Testis (tissue), 5 donors: ENCODE measurements at places on chromosomes 4 and X.

- H3K27ac ChIP-seq, result no peak overlapping the region
- H3K27me3 ChIP-seq, result no peaks in the 10 kb centered on the region
- H3K4me3 ChIP-seq, result no peak overlapping the region
- no peaks in the 10 kb centered on the region for H3K36me3 ChIP-seq
- H3K4me1 ChIP-seq, result no peaks in the 10 kb centered on the region
- no peak for DNase-seq
These were observed 289.7 kb downstream of the DKK2 start for GRCh38 chr4:106746451-106746850.

DNA sequence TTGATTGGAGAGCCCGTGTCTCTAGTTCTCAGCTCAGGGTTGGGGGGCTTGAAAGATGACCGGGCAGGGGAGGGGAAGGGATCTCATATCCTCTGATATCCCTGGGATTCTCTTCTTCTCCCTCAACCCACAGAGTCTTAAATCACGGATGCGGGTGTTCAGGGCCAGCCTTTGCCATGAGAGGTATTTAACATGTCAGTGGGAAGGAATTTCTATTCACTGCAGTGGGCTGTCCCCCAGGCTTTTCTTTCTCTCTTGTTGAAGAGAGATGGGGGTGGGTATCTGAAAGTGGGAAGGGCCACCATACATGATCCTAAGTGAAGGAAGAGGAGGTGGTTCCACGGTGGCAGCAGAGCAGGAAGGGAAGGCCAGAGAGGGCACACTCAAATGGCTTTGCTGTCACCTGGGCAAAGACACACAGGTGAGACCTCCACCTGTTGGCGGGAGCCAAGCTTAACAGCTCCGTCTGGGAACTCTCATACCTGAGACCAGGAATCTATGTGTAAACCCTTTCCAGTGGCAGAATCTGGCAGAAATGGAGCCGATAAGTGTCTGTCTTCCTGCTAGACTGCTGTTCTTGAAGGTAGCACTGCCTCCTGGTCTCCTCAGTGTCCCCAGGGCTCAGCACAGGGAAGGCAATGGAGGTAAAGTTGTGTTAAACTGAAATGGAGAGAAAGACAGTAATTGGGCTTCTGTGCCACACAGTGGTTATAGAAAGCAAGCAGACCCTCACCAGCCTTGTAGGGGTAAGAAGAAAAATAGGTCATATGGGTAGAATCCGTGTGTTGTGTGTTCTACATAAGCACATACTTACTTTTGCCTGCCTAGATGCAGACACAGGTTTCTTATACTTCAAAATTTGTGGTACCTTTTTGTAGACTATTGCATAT is 49.4 kb downstream of the RHOH start:
- no peaks in the 10 kb centered on the region for H3K36me3 ChIP-seq
- no peak overlapping the region for H3K27ac ChIP-seq
- no peak overlapping the region for H3K4me3 ChIP-seq

DNA sequence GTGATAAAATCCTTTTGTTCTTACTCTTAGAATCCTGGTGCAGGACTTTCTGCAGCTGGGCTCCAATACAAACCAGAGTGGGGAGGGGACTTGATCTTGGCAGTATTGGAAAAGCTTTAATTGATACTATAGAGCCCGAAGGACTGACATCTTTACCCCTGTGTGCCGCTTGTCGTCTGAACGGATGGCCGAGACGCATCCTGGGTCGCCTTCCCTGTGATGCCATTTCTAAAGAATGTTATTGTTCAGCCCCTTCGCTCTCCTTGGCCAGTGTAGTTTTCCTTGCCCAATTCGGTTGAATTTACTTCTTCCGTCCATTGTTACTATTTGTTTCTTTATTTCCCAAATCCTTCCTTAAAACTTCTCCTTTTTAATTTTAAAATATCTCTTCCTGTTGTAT is 80.9 kb downstream of the CLDN34 start:
- H3K27me3 ChIP-seq, result no peaks in the 10 kb centered on the region
- no peak for DNase-seq
- no peak overlapping the region for H3K4me3 ChIP-seq
- H3K36me3 ChIP-seq, result no peaks in the 10 kb centered on the region
- H3K27ac ChIP-seq, result no peak overlapping the region

GRCh38 chr4:681736-682451 is 7.1 kb downstream of the SLC49A3 start:
- no peak for DNase-seq
- H3K4me1 ChIP-seq, result peaks cover 16% of the 10 kb centered on the region
- no peaks in the 10 kb centered on the region for H3K27me3 ChIP-seq
- H3K27ac ChIP-seq, result no peak overlapping the region
- no peaks in the 10 kb centered on the region for H3K36me3 ChIP-seq
- peak overlapping the region; percentile 43 for H3K4me3 ChIP-seq

DNA sequence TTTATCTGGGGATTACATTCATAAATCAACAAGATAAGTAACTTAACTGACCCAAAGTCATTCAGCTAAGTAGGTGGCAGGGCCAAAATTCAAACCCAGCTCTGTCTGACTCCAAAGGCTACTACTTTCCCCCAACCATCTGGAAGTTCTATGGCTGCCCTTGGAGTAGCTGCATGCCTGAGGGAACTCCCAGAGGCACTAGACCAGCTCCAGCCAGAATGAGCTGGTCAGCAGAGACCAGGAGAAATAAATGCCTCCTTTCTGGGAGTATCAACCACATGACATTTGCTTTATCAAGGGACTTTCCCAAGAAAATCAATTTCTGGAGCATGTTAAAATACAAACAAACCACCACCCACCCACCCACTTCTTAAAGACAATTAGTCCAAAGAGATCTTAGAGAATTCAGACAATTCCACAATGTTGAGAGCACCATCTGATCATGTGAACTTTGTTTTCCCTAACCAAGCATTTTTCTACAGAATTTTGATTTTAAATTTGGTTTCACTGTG is 180.5 kb downstream of the EFHC2 start:
- no peak overlapping the region for H3K4me3 ChIP-seq

GRCh38 chrX:74461384-74461783 is 40.1 kb downstream of the SLC16A2 start:
- H3K36me3 ChIP-seq, result no peaks in the 10 kb centered on the region
- DNase-seq, result peak; percentile 15
- no peaks in the 10 kb centered on the region for H3K27me3 ChIP-seq
- no peak overlapping the region for H3K27ac ChIP-seq
- no peak overlapping the region for H3K4me3 ChIP-seq

- no peaks in the 10 kb centered on the region for H3K4me1 ChIP-seq
- no peak overlapping the region for H3K4me3 ChIP-seq
- no peak for DNase-seq
- H3K27me3 ChIP-seq, result no peaks in the 10 kb centered on the region
- no peaks in the 10 kb centered on the region for H3K36me3 ChIP-seq
- no peak overlapping the region for H3K27ac ChIP-seq
These were observed 111.3 kb upstream of the PAQR3 start for GRCh38 chr4:79050541-79050880.

GRCh38 chr4:141009931-141010330 is 123.3 kb downstream of the RNF150 start:
- no peaks in the 10 kb centered on the region for H3K36me3 ChIP-seq
- no peaks in the 10 kb centered on the region for H3K27me3 ChIP-seq
- no peak overlapping the region for H3K4me3 ChIP-seq
- no peak for DNase-seq

DNA sequence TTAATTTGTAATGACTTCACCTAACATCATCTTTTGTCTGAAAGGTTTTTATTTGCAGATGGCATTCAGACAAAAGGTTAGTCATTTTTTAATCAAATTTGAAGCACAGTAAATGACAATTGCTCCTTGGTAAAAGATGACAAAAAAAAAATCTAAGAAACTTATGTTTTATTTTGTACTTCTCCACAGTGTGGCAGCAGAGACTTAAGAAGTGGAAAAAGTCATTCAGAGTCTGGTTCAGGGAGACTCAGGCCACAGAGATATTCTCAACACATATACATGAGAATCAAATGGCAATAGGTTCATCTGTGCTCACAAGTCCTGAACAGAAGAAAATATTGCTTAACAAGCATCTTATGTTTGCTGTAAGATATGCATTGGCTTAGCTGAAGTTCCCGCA is 436.2 kb downstream of the KCNIP4 start:
- H3K36me3 ChIP-seq, result no peaks in the 10 kb centered on the region
- peak; percentile 17 for DNase-seq
- H3K4me3 ChIP-seq, result no peak overlapping the region

- H3K36me3 ChIP-seq, result no peaks in the 10 kb centered on the region
- no peaks in the 10 kb centered on the region for H3K27me3 ChIP-seq
- no peak overlapping the region for H3K4me3 ChIP-seq
- H3K4me1 ChIP-seq, result no peaks in the 10 kb centered on the region
- no peak overlapping the region for H3K27ac ChIP-seq
- DNase-seq, result no peak
These were observed 3.2 kb downstream of the SLC9A7 start for GRCh38 chrX:46755671-46756070.

DNA sequence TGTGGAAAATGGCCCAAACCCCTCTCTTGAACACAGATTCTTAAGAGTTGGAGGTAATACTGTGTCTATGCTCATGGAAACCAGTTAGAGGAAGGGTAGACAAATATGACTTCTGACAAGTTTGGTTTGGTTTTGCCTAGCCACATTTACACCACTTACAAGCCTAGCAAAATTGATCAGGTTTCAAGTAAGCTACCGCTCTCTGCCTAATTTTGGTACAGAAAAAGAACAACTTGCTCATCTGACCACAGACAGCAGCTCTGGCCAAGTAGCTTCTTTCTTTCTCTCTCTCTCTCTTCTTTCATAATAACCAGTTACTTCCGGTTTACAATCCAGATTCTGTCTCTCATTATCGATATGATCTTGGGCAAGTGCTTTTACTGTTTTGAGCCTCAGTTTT is 260.0 kb downstream of the GLUD2 start:
- no peak overlapping the region for H3K4me3 ChIP-seq
- no peaks in the 10 kb centered on the region for H3K36me3 ChIP-seq
- no peaks in the 10 kb centered on the region for H3K27me3 ChIP-seq
- no peak for DNase-seq
- no peak overlapping the region for H3K27ac ChIP-seq

GRCh38 chr4:93828332-93828994 is at the start of gene ATOH1:
Gene ATOH1, plus strand, starts transcription at chr4:93828753. Its CDS starts 174 bp downstream, at chr4:93828927.
- no peaks in the 10 kb centered on the region for H3K27me3 ChIP-seq
- H3K4me3 ChIP-seq, result peak within 1 kb of the TSS; percentile 19
- no peak within 1 kb of the TSS for H3K27ac ChIP-seq
- DNase-seq, result peak; percentile 50

GRCh38 chr4:71268166-71268565 is 70.7 kb upstream of the SLC4A4 start:
- H3K27ac ChIP-seq, result no peak overlapping the region
- H3K36me3 ChIP-seq, result no peaks in the 10 kb centered on the region
- H3K27me3 ChIP-seq, result no peaks in the 10 kb centered on the region
- no peak for DNase-seq
- H3K4me3 ChIP-seq, result no peak overlapping the region
- H3K4me1 ChIP-seq, result no peaks in the 10 kb centered on the region

DNA sequence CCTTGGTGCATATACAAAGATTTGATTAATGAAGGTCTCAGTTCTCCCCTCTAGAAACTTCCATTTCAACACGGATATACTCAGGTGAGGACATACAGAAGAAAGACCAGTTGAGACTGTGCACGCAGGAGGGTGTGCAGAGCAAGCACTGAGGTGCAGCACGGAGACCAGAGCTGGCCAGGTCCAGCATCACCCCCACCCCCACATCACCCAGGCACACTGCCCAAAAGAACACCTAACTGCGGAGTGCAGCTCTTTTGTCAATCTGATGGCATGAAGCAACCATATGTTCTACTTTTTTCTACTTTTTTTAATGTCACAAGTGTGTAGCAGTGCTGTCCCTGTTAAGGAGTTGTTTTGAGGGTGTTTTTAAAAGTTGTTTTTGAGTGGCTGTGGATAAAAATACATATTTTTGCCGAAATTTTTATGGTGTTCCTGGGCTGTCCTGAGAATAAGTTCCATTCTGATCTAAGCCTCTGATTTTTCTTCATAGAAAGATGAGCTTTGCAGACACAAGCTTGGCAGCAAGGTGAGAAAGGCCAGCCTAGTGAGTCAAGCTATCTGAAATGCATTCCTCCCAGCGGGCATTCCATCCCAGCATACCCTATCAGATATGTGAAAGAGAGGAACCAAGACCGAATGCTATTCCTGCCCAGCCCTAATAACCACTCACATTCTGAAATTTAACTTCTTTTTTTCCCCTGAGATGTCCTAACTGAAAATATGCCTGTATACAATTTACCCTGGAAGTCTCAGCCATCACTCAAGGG is 173.7 kb downstream of the PTTG2 start:
- no peaks in the 10 kb centered on the region for H3K36me3 ChIP-seq
- no peak for DNase-seq
- H3K4me1 ChIP-seq, result peaks cover 7% of the 10 kb centered on the region

- H3K4me3 ChIP-seq, result no peak overlapping the region
- no peaks in the 10 kb centered on the region for H3K27me3 ChIP-seq
- DNase-seq, result no peak
- H3K36me3 ChIP-seq, result no peaks in the 10 kb centered on the region
These were observed 20.1 kb downstream of the CA5B start for GRCh38 chrX:15758140-15758539.

DNA sequence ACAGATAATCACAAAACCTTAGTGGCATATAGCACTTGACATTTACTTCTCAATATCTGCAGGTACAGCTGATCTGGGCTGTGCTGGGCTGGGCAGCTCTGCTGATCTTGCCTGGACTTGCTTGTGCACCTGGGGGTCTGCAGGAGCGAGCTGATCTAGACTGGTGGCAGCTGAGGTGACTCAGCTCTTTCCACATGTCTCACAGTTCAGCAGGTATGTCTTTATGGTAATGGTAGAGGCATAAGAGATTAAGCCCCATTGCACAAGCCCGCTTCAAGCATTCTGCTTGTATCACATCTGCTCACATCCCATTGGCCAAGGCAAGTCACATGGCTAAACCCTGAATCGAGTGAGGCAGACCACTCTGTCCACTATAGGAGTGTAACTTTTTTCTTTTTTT is 506.7 kb downstream of the BCOR start:
- no peaks in the 10 kb centered on the region for H3K4me1 ChIP-seq
- H3K27me3 ChIP-seq, result no peaks in the 10 kb centered on the region
- no peak overlapping the region for H3K27ac ChIP-seq
- no peak for DNase-seq
- H3K4me3 ChIP-seq, result no peak overlapping the region

- H3K27ac ChIP-seq, result no peak overlapping the region
- DNase-seq, result no peak
- H3K27me3 ChIP-seq, result no peaks in the 10 kb centered on the region
- peaks cover 3% of the 10 kb centered on the region for H3K4me1 ChIP-seq
- no peaks in the 10 kb centered on the region for H3K36me3 ChIP-seq
These were observed 3.9 kb upstream of the ELF4 start for GRCh38 chrX:130114141-130114588.

GRCh38 chr4:149765630-149766029 is 50.0 kb downstream of the IQCM start:
- no peaks in the 10 kb centered on the region for H3K4me1 ChIP-seq
- H3K4me3 ChIP-seq, result no peak overlapping the region
- H3K36me3 ChIP-seq, result no peaks in the 10 kb centered on the region
- no peak overlapping the region for H3K27ac ChIP-seq
- DNase-seq, result no peak

- no peak overlapping the region for H3K27ac ChIP-seq
- no peak overlapping the region for H3K4me3 ChIP-seq
- H3K27me3 ChIP-seq, result no peaks in the 10 kb centered on the region
- H3K4me1 ChIP-seq, result no peaks in the 10 kb centered on the region
- no peaks in the 10 kb centered on the region for H3K36me3 ChIP-seq
- DNase-seq, result no peak
These were observed 493.4 kb downstream of the IQCM start for GRCh38 chr4:149322203-149322602.
